Kidney tubule cell (primary cell): ENCODE measurements at places on chromosomes 16 and 17.

- DNase-seq = peak; percentile 32
Observed at GRCh38 chr17:17484451-17484899, 7.7 kb downstream of the MED9 start.

DNA sequence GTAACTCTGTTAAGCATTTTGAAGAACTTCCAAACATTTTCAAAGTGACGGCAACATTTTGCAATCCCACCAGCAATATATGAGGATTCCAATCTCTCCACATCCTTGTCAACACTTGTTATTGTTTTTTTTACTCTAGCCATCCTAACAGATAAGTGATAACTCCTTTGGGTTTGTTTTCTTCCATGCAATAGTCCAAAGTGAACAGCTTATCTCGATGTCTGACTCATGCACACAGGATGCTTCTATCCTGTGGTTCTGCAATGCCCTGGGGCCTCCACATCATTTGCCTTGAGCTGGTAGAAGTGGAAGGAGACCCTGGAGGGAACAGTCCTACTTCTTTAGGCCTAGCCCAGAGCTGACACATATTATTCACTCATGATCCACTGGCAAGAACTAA is 13.0 kb downstream of the TLE7 start:
- no peak for DNase-seq

DNA sequence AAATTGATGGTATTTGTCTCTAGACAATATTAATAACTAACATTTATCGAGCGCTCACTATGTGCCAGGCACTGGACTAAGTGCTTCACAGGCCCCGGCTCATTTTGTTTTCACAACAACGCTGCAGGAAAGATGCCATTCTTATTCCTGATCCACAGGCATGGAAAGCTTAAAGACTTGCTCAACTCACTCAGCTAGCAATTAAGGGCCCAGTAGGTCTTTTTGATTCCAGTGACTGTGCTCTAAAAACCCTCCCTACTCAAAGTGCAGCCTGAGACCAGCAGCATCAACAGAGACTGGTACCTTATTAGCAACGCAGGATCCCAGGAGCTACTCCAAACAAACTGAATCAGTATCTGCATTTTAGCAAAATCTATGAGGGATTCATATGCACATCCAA is 35.3 kb downstream of the CUEDC1 start:
- no peak for DNase-seq

DNA sequence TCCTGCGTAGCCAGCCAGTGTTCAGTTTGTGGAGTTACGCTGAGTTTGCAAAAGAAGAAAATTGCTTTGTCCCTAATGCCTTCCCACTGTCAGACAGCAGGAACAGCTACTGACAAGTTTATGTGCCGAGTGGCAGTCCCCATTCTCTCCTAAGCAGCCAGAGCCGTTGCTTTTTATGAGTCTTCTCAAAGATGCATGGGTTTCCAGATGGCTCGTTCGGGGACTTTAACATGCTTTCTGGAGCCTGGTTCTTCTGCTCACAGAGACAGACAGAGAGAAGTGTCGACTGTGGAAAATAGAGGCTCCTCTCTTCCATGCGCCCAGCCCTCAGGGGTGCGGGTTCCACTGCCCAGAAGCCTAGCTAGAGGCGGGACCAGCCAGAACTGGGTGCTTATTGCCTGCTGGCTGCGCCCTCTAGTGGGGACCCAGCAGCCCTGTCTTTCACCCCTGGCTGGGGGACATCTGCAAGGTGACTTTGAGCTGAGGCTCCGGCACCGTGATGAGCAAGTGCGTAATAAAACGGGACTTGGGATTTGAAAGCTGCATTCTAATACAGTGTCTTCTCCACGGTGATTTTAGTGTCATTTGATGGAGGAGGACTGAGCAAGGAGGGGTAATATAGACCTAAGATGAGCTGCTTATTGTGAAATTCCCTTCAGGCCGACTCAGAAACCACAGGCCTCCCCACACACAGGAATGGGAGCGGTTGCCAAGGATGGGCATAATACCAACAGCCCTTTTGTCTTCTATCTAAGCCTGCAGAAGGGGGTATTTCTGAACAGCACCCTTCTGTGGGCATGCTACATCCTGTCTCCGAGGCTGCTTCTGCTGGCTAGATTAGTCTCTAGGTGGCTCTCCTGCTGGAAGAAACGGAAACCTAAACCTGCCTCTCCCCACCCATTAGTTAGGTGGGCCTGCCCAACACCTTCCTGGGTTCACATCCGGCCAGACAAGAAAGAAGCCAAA is 73.1 kb downstream of the CCDC182 start:
- DNase-seq = peak; percentile 81

- no peak for DNase-seq
Observed at GRCh38 chr16:35733971-35734702, 2274.7 kb downstream of the TP53TG3F start.

GRCh38 chr16:26169473-26169872 is 477.7 kb downstream of the HS3ST4 start:
- DNase-seq = no peak

DNA sequence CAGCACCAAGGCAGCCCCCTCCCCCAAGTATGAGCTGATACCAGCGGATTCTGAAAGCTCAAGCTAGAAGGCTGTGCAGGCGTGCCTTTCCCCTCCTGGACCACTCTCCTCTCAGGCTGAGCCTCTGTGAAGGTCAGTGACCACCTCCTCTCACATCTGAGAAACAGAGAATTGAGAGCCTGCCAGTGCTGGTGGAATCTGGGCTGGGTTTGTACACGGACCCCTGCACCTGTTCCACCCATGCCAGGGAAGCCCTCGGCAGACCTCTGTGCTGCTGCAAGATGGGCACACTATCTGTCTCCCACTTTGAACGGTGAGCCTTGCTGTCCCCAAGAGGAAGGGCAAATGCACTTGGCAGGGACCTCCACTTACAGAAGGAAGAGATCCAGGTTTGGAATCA is 54.7 kb upstream of the SDK2 start:
- no peak for DNase-seq

- DNase-seq = no peak
Observed at GRCh38 chr16:75485230-75486013, 9.8 kb downstream of the CHST6 start.

GRCh38 chr17:14270508-14270907 is 30.4 kb upstream of the HS3ST3B1 start:
- DNase-seq = no peak

- DNase-seq = no peak
Observed at GRCh38 chr17:80956321-80957190, 35.1 kb upstream of the CHMP6 start.

DNA sequence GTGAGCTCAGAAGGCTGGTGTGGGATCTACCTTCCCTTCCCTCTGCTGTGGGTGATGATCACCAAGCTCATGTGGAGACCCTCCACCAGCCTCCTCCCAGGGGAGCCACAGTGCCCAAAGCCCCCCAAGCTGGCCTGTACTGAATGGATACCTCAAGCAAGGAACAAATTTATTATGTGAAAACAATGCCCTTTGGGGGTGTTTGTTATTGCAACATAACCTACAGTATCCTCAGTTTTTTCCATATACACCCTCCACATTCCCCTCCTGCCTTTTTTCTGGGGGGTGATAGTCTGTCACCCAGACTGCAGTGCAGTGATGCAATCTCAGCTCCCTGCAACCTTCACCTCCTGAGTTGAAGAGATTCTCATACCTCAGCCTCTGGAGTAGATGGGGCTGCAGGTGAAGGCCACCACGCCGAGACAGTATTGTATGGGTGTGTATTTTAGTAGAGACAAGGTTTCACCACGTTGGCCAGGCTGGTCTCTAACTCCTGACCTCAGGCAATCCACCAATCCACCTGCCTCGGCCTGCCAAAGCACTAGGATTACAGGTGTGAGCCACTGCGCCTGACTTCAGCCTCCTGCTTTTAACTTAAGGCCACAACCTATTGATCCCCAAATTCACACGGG is 215.9 kb downstream of the CPPED1 start:
- no peak for DNase-seq

DNA sequence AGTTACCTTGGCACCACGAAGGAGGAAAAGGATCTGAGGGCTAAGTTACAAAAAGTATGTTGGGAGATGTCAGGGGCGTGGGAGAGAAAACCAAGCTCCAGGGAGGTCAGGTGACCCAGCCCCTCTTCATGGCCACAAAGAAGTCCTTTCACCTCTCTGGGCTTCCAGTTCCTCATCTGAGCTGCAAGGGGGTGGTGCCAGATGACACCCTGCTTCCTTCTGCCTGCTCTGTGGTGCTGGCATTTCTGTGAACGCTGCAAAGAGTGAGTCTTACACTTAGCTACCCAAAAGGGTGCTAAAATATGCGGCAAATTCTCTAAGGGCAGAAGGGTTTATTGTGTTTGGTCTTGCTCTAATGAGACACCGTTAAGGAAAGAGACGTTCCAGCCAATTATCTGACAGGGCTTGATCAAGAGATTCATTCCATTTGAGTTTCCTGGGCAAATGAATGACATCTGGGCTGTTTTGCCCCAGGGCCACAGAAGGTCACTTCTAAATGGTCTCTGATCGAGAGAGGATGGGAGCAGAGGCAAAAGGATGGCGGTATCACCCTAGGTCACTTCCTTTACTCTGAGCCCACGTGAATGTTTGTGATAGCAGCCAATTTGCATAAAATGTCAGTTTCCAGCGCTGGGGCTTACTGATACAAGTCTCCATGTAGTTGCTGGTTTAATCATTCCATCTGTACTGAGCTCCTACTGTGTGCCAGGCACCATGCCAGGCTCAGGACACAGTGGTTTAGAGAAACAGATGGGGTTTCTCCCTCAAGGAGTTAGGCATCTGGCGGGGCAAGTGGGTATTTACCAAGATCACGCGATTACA is 210.2 kb downstream of the KATNIP start:
- no peak for DNase-seq

- DNase-seq = no peak
Observed at GRCh38 chr16:19166500-19166899, 1.5 kb upstream of the SYT17 start.

DNA sequence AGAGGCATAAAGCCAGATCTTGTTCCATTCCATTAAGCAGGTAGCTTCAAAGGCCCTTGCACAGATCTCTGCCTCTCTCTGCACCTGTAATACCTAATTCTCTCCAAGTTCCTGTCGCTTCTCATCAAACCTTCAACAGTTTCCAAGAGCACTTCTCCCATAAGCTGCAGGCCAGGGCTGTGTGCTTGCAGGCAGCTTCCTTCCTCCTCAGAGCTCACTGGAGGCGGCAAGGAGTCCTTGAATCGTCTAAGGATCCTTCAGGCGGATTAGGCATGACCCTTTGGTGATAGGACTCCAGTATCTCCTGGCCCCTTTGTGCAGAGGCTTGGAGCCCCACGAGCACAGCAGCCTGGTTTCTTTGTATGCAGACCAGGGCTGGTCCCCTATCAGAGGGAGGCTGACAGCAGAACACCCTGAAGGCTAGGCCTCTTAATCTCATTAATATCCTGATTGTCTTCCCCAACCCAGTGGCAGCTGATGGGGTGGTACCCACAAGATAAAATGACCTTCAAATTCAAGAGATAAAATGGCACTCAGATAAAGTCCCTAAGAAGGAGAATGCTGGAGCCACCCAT is 19.8 kb downstream of the HNF1B start:
- DNase-seq = no peak

DNA sequence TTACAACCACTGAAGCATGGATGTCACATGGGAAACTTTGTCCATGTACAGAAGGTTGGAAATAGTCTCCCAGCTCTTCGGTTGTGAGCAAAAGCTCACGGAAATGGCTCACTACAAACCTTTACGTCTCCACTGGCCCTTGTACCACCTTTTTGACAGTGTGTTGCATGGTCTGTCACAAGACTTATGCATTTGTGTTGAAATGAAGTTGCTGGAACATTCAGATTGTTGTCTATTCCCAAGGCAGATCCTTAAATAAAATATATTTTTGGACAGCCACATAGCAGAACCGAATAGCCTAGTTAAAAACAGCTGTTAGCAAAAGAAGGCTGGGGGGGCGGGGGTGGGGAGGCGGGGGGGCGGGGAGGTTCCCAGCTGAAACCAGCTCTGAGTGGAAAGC is 39.2 kb downstream of the KNOP1 start:
- DNase-seq = no peak

DNA sequence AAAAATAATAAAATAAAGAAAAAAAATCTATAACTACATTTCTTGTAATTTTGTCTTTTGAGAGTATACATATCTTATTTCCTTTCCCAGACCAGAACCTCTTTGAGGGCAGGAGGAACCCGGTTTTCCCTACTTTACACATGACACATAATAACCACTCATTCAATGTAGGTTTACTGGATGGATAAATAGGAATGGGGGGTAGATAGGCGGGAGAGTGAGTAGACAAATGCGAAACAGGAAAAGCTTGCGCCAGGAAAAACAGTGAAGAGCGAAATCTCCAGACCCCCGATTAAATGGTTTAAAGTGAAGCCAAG is 515 bp upstream of the GOSR2 start:
- DNase-seq = no peak

- DNase-seq = peak; percentile 23
Observed at GRCh38 chr16:86044241-86044671, 145.3 kb downstream of the IRF8 start.

DNA sequence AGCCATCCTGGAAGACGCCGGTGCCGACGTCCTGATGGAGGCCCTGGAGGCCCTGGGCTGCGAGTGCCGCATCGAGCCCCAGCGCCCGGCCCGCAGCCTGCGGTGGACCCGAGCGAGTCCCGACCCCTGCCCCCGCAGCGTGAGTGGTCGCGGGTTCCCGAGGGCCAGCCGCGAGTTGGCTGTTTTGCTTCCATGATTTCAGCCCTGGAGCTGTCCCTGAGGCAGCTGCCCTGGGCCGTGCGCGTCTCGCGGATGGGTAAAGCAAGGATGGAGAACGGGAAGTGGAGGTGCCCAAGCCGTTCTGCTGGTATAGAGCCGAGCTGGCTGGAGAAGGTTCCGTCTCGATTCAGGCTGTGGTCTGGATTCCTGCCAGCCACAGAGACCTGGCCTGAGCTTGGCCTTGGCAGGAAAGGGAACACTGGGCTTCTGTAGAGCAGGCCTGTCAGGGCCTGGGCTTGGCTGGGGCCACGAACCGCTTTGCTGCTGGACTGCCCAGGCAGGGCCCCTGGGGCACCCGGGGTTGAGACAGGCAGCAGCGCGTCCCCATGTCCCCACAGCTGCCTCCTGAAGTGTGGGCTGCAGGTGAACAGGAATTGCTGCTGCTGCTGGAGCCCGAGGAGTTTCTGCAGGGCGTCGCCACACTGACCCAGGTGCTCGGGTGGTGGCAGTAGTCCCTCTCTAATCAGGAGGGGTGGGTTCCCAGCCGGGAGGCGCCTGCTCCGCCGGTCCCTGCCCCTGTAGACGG is 941 bp upstream of the MRPS34 start:
- peak; percentile 70 for DNase-seq

DNA sequence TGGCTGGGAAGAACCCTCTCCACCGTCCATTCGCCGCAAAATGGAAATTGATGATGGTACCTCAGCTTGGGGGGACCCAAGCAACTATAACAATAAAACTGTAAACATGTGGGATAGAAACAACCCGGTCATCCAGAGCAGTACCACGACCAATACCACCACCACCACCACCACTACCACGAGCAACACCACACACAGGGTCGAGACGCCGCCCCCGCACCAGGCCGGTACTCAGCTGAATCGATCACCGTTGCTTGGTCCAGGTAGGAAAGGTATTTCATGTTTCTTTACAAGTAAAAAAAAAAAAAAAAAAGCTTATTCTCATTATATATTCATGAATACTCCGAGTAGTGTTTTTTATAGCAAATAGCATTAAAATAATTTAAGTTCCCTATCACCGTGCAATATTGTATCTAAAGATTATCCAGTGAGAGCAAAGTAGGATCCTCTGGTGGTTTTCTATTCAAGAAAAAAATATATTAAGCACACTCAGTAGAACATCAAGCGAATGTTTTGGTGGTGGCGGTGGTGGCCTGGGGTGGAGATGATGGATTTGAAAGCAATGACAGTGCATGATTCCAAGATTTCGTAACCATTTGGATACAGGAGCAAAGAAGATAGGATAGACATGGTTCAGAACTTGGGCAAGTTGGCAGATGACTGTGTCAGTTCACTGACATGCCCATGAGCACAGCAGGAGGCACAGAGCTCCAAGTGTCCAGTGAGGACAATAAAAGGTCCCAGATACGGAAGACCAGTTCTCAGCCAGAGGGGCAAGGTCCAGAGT is 77.2 kb downstream of the TMC6 start:
- DNase-seq = no peak
